ENCODE measurements at places on chromosomes 11 and 22.

DNA sequence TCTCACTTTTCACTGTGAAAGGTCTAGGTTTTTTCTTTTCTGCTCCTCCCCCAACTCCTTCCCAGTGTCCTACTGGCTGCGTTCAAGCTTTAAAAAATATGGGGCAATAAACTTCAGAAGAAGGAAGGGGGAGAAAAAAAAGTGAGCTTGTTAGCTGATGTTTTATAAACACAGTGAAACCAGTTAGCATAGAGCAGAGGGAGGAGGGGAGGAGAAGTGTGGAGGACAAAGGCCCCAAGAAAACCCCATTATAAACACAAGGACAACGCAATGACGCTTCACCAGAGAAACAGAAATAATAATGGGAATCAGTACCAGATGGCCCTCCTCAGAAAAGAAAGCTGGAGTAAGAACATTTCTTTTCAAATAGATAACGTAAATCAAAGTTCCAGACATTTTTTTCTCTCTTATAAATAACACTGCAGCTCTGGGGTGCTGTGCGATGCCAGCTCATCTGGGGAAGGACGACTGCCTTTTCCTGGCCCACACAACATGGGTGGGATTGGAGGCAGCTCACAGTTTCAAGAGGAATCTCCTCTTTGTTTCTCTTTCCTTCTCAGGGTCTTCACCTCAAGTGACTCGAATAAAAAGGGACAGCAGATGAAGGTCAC is 235.4 kb upstream of the NARS2 start:
- DNase-seq = no peak

DNA sequence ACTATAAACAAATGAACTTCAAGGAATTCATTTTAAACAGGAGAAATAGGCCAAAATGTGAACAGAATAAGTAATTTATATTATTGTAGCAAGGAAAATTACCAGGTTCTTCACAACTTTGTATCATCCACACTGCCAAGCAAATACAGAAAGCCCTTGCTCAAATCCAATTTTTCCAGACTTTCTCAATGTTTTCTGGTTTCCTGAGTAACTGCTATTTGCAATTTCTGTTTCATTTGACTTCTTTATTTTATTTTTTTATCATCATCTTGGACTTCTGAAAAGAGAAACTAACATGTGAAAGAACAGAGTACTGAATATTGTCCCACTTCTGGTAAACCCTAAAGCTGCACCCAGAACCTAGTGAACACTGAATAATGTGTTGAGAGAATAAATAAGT is 61.0 kb downstream of the SLC1A2 start:
- no peak for DNase-seq

DNA sequence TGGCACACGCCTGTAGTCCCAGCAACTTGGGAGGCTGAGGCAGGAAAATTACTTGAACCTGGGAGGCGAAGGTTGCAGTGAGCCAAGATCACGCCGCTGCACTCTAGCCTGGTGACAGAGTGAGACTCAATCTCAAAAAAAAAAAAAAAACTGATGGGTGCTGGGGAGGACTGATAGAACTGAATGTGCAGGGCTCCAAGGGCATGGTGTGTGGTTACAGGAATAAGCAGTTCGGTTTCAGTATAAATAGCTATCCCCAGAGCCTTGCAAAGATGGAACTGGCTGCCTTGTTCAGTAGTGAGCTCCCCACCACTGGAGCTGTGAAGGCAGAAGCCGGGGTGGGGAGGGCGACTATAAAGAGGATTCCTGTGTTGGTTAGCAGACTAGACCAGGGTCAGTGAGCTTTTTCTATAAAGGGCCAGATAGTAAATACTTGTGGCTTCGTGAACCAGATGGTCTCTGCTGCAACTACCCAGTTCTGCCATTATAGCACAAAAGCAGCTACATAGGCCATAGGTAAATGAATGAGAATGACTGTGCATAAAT is 5.9 kb downstream of the TOM1 start:
- DNase-seq = no peak

- no peak for DNase-seq
Observed at GRCh38 chr11:47256374-47256773, 1.4 kb upstream of the NR1H3 start.

- no peak for DNase-seq
Observed at GRCh38 chr11:95569207-95569606, 220.4 kb downstream of the FAM76B start.

- peak; percentile 70 for DNase-seq
Observed at GRCh38 chr11:118608360-118609227, 1.2 kb downstream of the PHLDB1 start.

- no peak for DNase-seq
Observed at GRCh38 chr11:27025312-27025955, 15.2 kb upstream of the BBOX1 start.

DNA sequence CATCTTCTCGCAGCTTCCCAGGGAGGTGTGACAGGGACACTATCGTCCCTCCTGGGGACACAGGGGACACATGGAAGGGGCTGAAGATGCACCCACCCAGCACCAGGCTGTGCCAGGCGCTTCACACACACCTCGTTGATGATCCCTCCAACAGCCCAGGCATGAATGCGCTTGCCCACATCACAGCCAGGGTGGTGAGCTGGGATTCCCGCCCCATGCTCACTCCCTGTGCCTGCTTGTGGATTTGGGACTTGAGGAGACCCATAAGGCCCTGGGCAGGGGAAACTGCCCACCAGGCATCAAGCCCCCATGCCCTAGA is 57.8 kb downstream of the OTOG start:
- DNase-seq = no peak

- DNase-seq = no peak
Observed at GRCh38 chr11:10824888-10825287, 16.2 kb upstream of the EIF4G2 start.

GRCh38 chr22:31530823-31531195 is 34.5 kb downstream of the SFI1 start:
- peak; percentile 19 for DNase-seq

DNA sequence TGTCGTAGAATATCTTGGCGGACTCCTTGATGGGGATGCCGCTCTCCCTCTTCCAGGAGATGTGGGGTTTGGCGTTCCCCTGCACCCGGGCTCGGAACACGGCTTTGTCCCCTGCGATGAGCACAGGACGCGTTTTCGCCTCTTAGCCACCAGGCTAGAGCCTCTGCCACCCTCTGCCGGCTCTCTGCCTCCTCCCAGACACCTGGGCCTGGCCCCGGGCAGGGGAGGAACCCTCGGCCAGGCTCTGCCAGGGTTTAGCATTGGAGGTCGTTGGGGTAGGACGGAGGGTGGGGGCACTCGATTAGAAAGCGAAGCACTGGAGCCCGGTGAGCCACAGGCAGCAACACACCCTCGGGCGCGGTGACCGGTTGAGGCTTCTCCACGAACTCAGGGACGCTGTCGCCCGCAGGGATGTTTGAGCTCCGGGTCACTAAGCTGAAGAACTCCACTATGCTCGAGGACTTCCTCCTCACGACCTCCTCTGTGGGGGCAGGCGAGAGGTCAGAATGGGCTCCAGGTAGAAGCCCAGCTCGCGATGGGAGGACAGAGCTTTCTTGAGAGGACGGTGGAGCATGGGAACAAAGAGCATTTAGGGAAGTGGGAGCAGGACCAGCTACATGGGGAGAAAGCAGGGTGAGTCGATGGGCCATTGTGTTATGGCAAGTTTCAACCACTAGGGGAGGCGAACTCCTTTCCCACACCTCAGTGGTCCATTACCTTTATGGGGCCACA is 4.3 kb downstream of the IGSF22 start:
- no peak for DNase-seq

DNA sequence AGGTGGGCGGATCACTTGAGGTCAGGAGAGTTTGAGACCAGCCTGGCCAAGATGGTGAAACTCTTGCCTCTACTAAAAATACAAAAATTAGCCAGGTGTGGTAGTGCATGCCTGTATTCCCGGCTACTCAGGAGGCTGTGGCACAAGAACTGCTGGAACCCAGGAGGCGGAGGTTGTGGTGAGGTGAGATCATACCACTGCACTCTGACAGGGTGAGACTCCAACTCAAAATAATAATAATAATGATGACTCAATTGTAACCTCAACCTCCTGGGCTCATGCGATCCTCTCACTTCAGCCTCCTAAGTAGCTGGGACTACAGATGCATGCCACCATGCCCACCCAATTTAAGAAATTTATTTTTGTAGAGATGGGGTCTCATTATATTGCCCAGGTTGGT is 15.6 kb upstream of the CHRNA10 start:
- DNase-seq = peak; percentile 14

GRCh38 chr11:85718991-85719807 is 33.2 kb upstream of the CCDC89 start:
- DNase-seq = peak; percentile 100

GRCh38 chr22:27667121-27667843 is 134.3 kb downstream of the MN1 start:
- no peak for DNase-seq

DNA sequence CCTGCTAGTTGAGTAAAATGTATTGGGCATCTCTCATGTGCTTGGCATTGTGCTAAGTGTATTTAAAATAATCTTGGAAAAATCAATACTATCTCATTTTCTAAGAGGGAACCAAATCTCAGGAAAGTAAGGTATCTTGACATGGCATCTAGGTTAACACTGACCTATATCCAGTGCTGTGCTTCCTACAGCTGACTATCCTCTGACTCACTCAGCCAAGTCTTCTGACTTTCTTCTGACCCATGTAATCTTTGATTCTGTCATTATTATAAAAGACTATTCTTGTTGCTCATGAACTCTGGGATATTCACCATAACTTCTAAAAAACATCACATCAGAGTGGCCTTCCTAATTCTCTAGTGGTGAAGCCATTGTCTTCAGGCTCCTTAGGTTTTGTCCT is 304.1 kb upstream of the TENM4 start:
- no peak for DNase-seq

DNA sequence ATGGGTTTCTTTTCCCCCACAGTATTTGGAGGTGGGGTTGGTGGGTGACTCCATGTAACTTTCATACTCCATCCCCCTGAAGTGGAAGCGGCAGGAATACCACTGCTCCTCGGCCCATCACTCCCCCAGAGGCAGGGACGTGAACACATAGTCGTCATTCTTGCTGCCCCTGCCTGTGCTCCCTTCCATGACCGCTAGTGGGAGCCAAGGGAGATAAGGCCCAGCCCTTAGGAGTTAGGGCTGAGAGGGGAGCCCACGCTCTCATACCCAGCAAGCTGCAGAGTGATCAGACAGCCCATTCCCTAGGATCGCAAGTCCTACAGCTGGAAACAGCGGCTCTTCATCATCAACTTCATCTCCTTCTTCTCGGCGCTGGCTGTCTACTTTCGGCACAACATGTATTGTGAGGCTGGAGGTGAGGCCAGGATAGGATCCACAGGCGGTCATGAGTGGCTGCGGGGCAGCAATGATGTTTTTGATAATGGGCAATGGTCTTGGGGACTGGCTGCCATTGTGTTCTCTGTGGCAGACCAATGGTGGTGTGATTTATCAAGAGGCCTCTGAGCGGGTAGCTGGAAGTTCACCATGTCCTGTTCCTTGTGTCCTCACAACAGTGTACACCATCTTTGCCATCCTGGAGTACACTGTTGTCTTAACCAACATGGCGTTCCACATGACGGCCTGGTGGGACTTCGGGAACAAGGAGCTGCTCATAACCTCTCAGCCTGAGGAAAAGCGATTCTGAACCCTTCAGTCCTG is 15.9 kb downstream of the RHOG start:
- peak; percentile 32 for DNase-seq

DNA sequence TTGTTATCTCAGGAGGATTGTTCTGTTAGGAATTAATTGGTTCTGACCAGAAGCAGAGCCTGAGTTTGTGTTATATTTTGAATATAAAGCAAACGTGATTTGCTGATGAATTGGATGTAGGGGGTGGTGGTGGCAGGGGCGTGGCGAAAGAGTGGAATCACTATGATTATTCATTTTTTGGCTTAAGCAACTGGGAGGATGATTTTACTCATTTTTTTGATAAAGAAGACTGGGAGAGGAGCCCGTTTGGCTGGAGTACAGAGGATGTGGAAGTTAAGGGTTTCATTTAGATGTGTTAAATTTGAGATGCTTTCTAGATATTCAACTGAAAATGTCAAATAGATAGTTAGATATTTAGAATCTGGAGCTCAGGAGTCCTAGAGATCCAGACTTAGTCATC is 83.4 kb upstream of the MYO18B start:
- no peak for DNase-seq

GRCh38 chr22:35517769-35518530 is 22.7 kb upstream of the RASD2 start:
- DNase-seq = peak; percentile 41

DNA sequence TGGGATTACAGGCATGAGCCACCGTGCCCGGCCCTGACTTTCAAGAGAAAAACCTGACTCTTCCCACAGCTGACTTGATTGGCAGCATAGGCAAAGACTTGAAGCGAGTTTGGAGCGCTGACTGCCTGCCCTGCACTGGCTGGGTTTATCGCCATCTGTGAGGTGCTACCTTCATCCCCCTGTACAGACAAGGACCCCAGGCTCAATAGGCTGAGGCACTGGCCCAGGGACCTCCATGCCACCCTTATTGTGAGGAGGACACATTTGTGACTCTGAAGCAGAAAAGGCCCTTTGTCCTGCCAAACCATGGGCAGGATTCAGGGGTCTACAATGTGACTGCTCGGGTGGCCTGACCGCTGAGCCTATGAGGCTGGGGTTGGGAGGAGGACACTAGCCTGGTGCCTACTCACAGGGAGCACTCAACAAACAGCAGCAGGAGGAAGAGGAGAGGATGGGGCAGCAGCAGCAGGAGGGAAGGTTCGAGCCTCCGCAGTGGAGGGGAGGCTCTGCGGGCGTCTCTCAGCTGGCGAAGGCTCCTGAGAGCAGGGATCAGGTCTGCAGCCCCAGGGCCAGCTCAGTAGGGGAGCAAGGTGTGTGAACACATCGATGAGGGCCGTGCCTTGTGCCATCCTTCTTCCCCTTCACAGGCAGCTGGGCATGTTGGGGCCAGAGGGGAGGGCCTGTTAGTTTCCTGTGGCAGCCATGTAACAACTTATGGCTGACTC is 72.9 kb upstream of the WNT7B start:
- no peak for DNase-seq

DNA sequence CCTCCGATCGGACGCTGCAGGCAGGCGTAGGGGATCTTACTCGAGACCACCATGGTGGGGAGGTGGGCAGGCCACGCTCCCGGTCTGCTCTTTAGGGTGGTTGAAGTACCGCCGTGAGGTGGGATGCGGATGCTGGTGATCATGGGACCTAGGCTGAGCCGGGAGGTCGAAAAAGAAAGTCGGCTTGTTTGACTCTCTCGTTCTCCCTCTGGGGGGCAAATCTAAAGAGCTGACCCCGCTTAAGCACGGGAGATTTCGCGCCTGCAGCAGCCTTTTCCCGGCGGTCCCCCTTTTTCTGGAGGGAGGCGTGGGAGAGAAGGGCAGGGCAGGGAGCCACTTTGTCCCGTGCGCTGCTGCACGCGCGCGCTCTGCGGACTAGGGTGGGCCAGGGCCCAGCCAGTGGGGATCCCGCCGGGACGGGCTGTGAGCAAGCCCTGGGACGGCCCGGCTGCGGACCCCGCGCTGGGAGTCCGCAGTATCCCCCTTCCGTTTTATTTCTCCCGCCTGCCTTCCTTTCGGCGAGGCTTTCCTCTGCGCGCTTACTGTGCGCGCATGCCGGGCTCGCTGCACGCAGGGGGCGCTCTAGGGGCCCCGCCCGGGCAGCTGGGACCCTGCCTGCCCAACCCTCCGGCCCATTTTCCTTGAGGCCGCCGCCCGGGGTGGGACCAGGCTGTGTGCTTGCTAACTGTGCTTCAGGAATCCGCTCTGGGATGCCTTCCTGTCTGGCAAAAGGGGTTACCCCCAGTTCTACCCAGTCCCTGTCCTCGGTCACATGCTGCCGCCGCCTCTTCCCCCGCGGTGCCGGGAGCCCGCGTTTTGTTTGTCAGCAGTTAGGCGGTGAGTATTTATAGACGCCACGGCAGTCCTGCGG is 81.0 kb downstream of the PRR5L start:
- peak; percentile 59 for DNase-seq

Data from LHCN-M2 (cell line).